GM23338 (cell line): ENCODE measurements at places on chromosomes 5 and 9. TPM values are rescaled to one million over a fixed set of nuclear protein-coding genes. Genes with fewer than 3 reads are reported as not detected.
A peak's percentile ranks its signal among the peaks of the same experiment; 100 is the strongest.

- H3K27me3 ChIP-seq, result no peaks in the 10 kb centered on the region
- H3K4me1 ChIP-seq, result no peaks in the 10 kb centered on the region
- no peak overlapping the region for H3K27ac ChIP-seq
Observed at GRCh38 chr9:78132701-78133058, 101.1 kb upstream of the GNAQ start.

DNA sequence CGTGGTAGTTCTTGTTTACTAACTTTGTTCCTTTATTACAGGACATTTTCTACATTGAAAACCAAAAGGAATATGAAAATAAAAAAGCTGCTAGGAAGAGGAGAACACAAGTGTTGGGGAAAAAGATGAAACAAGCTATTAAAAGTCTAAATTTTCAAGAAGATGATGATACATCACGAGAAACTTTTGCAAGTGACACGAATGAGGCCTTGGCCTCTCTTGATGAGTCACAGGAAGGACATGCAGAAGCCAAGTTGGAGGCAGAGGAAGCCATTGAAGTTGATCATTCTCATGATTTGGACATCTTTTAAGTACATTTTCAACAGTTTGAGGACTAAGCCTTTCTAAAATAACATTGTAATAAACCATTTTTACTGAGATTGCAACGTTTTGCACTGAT, 23.8 kb downstream of the PHAX start:
- DNase-seq, result no peak
- H3K36me3 ChIP-seq, result peaks cover 22% of the 10 kb centered on the region
- no peak overlapping the region for H3K4me3 ChIP-seq
- H3K27ac ChIP-seq, result no peak overlapping the region
- H3K4me1 ChIP-seq, result no peaks in the 10 kb centered on the region
- no peaks in the 10 kb centered on the region for H3K27me3 ChIP-seq

DNA sequence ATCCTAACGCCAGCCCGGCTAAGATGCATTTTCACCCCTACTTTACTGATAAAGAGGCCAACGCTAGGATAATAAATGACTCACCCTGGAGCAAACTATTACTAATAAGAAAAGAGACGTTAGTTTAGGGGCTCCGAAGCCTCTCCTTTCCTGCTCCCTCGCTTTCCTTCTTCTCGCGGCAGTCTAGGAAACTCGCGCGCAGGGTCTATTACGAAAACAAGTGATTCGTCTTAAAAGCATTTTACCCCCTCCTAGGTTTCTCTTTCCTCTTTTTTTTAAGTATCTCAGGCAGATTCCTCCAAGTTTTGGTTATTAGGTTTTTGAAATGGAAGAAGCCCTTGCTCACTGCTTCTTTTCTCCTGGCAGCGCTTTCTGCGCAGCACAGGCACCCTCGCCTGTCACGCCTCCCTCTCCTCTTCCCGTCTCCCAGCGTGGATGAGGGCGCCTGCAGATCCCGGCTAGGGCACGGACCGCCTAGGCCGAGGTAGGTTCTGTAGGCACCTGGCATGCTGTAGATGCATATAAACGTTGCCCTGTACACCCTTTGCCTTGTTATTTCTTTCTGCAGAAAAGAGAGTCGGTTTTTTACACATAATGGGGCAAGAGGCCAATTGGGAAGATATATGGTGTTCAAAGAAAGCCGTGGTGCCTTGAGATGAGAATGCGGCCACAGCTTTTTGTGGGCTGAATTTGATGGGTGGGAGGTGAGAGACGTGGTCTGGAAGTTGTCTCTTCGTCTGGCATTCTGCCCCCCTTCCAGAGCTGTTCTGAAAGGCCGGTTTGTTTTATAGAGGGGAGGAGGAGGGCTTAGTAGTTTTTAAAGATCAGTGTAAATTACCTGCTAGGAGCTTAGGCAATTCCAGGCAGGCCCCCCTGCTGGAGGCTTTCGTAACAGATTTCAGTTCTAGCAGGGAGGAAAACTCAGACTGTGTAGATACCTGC, 983 bp downstream of the GCNT1 start:
- H3K4me1 ChIP-seq, result peaks cover 9% of the 10 kb centered on the region
- H3K36me3 ChIP-seq, result no peaks in the 10 kb centered on the region
- H3K27me3 ChIP-seq, result peaks cover 13% of the 10 kb centered on the region
- peak overlapping the region; percentile 85 for H3K4me3 ChIP-seq

The FCN1 gene
- total RNA-seq, result not detected in 2 replicates

- no peaks in the 10 kb centered on the region for H3K36me3 ChIP-seq
- H3K4me1 ChIP-seq, result peaks cover 68% of the 10 kb centered on the region
- H3K27ac ChIP-seq, result no peak overlapping the region
- H3K4me3 ChIP-seq, result peak overlapping the region; percentile 55
- H3K27me3 ChIP-seq, result peaks cover 100% of the 10 kb centered on the region
Observed at GRCh38 chr5:73298251-73298771, 125.3 kb downstream of the TMEM174 start.

DNA sequence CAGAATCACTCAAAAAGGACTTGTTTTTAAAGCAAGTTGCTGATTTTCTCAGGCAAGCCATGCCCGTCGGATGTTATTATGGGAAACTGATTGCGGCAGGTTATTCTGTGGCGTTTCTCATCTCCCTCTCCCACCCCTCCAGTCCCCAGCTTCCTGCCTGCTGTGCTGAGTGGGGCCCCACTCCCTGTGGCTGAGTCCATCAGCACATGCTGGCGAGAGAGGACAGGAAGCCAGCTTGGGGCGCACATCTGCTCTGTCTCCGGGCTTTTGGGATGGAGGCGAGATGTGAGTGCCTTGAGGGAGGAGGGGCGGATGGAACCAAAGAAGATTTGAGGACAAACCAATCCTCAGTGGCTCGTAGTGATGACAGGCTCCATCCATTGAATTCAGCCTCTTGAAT, 108.0 kb downstream of the DAPK1 start:
- peaks cover 8% of the 10 kb centered on the region; the same call in 1 of the 2 replicates for H3K36me3 ChIP-seq
- no peak for DNase-seq
- H3K27ac ChIP-seq, result peak overlapping the region; percentile 79; the same call in 1 of the 2 replicates
- no peaks in the 10 kb centered on the region for H3K27me3 ChIP-seq
- H3K4me1 ChIP-seq, result peaks cover 43% of the 10 kb centered on the region

GRCh38 chr5:8060235-8060952, 191.4 kb downstream of the MTRR start:
- DNase-seq, result peak; percentile 30
- peaks cover 19% of the 10 kb centered on the region for H3K4me1 ChIP-seq
- no peaks in the 10 kb centered on the region for H3K36me3 ChIP-seq
- H3K4me3 ChIP-seq, result no peak overlapping the region
- no peak overlapping the region for H3K27ac ChIP-seq
- H3K27me3 ChIP-seq, result no peaks in the 10 kb centered on the region

The LCN1 gene
- total RNA-seq, result not detected in 2 replicates

GRCh38 chr5:147341345-147341744, 106.5 kb downstream of the STK32A start:
- no peak overlapping the region for H3K4me3 ChIP-seq
- H3K36me3 ChIP-seq, result no peaks in the 10 kb centered on the region; the same call in 1 of the 2 replicates
- no peaks in the 10 kb centered on the region for H3K27me3 ChIP-seq
- peaks cover 16% of the 10 kb centered on the region for H3K4me1 ChIP-seq
